Hindlimb muscle (tissue), 1 donor: ENCODE measurements at places on chromosomes 13 and 19. TPM values are rescaled to one million over a fixed set of nuclear protein-coding genes. Genes with fewer than 3 reads are reported as not detected.

The ZNF428 gene
- 64.9 TPM for polyA plus RNA-seq

DNA sequence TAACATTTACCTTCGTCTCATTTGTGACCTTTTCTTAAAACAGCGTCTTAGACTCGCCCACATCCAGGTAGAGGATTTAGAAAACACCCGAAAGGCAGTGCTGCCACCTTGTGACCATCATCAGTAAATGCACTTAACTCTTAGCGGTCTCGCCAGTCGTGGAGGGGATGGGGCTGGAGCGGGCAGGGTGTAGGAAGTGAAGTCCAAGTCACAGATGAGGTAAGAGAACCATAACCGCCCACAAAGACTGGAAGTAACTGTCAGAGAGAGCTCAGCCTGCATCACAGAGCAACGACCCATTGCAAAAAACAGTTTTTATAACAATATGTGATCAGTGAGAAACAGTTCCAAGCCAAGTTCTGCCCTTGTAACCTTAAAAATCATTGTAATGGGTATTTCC, 10.7 kb upstream of the CEACAM3 start:
- DNase-seq: no peak

DNA sequence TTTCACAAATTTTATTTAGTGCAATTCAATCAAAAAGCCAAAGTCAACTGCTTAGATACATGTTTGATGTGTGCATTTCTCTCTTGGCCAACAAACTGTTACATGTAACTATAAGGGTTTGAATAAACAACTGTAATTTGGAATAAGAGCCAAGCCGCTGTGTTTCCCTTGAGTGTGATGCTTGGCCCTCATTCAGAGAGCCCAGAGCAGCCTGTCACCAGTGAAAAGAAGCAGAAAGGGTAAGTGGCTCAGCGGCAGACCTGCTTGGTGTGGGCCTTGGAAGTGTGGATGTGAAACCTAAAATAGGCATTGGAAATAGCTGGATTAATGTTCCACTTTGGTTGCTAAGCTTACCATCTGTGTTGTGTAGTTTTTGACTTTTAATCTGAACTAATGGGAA, 924.6 kb downstream of the OLFM4 start:
- DNase-seq: no peak

The ZNF471 gene
- 14.6 TPM for polyA plus RNA-seq

DNA sequence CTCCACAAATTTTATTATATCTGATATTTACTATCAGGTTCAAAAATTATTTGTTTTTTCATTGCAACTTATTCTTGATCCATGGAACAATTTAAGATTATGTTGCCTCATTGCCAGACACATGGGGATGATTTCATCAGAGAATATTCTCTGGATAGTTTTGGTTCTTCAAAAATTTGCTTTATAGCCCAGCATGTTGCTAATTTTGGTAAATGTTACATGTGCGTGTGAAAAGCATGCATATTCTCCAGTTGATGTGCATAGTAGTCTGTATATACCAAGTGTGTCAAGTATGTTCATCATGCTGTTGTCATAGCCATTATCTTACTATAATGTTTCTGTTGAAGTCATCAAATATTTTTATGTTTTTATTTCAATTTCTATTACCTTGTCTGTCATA, 122.3 kb downstream of the RFC3 start:
- no peak for DNase-seq

DNA sequence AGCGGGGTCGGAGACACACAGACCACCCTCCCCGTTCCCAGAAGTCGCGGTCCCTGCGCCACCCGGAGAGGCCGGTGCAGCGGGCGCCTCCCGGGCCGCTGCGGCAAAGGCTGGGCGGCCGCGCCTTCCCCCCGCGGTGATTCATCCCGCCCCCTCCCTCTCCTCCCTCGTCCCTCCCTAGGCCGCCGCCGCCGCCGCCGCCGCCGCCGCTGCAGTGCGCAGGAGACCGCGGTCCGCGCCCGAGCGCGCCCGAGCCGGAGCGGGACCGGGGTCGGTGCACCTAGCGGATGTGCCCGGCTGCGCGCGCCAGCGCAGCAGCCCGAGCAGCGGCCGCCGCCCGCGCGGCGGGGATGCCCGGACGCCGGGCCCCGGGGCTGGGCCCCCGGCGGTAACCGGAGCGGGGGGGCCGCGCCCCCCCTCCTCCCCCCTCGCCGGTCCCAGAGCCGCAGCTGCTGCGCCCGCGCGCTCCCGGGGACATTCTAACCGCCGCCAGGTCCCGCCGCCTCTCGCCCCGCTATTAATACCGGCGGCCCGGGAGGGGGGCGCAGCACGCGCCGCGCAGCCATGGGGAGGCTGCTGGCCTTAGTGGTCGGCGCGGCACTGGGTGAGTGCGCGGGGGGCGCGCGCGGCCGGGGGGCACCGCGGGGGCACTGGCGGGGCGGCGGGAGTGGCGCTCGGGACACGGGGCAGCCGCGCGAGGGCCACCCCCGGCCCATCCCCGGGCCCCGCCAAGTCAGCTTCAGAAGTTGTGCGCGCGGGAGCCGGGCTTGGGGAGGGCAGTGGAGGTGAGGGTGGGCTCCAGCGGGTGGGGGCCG, at the start of gene SCN1B:
Gene SCN1B (plus strand): TSS at position 214 of the 815 bp plus-strand sequence. CDS start 351 bp downstream, at position 565.
- DNase-seq: no peak

The DACT3 gene
- 13.0 TPM for polyA plus RNA-seq

GRCh38 chr19:42224940-42225717, 5.0 kb downstream of the ZNF526 start:
- DNase-seq: no peak
